ENCODE measurements at places on chromosomes 1 and 21.
A peak's percentile ranks its signal among the peaks of the same experiment; 100 is the strongest.

- DNase-seq: no peak
Observed at GRCh38 chr21:29793712-29794111, 146.1 kb downstream of the GRIK1 start.

DNA sequence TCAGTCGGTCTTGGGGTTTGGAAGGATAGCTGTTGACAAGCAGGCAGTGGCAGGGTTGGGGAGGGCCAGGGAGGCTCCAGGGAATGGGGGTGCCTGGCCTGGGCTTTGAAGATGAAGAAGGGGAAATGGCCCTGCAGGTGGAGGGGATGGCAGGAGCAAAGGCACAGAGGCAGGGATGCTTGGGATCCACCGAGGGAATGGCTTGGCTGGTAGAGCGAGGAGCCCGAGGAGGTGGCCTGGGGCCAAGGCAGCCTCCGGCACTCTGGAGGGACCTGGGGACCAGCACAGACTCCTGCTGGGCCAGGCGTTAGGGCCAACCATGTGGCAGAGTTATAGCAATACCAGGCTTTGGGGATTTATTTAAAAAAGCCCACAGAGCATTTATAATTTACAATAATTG lies 62.9 kb upstream of the EDN2 start:
- no peak for DNase-seq

DNA sequence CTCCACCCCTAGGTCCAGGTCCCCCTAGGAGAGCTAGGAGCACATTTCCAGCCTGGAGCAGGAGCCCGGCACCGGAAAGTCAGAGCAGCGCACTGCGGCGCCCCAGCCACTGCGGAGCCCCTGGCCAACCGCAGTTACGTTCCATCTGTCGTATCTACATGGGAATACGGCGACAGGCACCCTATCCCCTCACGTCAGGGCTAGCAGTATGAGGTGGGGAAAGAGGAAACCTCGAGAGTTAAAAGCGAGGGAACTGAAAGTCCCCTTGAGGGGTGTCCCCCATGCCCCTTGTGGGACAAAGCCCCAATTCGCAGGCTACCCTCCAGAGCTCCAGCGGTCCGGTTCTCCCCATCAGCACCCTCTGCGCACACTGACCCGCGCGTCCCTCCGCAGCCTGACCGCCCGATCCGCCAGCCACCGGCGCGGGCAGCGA lies 995 bp downstream of the COLGALT2 start:
- DNase-seq: peak; percentile 52

DNA sequence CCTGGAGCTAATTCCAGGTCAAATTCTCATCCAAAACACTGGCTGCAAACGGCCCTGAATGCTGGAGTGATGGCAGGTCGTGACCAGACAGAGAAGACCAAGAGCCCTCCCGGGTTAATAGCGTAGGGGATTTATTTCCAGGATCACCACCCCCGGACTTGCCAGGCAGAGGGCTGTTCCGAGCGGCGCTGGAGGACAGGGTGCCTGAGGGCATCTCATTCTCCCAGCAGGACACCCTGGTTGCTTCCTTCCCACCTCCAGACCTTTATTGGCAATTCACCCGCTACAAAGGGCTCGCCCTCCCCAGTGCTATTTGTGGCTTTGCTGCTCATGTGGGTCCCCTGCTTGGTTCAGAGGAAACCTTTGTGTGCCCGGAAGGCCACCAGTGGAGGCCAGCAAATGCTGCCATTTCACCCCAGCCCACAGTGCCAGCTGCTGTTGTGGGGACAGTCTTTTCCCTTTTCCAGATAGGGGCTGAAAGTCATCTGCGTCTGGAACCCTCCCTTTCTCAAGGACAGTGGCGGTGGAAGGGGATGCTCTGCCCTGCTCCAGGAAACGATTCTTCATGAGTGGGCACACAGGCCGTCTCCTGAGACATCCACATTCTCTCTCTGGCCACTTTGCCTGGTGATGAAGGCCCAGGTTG lies 19.0 kb upstream of the C1orf174 start:
- no peak for DNase-seq

- DNase-seq: no peak
Observed at GRCh38 chr1:209875515-209875914, 47.7 kb downstream of the UTP25 start.

DNA sequence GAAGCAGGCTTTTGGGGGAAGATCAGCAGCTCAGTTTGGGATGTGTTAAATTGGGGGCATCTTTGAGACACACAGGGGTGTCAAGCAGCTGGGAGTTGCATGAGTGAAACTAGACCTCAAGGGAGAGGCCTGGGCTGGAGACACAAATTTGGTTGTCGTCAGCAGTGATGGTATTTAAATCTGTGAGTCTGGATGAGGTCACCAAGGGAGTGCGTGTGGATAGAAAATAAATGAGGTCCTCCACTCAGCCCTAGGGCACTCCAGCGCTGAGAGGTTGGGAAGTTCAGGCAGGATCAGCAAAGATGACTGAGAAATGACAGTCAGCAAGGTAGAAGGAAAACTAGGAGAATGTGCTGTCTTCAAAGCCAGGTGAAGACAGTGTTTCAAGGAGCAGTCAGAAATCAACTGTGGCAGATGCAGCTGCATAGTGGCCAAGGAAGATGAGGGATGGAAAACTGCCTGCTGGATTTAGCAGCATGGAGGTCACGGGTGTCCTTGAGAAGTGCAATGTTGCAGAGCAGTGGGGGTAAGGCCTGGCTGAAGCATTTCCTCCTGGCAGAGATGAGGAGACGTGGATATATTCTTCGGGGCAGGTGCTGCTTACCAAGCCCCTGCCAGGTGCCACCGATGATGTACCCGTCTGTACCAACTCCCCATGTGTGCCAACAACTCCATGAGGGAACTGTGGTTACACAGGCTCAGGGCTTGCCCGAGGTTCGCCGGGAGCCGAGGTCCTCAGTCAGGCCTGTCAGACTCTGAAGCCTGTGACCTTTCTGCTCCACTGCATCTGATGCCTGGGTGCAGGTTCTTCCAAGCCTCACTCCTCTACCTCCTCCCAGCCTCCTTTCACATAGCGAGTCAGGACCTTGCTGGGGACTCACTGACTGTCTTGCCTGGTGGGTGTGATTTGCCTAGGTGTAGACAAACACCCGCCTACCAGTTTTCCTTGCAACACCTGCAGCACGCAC lies 11.3 kb downstream of the MAP7D1 start:
- DNase-seq: no peak

DNA sequence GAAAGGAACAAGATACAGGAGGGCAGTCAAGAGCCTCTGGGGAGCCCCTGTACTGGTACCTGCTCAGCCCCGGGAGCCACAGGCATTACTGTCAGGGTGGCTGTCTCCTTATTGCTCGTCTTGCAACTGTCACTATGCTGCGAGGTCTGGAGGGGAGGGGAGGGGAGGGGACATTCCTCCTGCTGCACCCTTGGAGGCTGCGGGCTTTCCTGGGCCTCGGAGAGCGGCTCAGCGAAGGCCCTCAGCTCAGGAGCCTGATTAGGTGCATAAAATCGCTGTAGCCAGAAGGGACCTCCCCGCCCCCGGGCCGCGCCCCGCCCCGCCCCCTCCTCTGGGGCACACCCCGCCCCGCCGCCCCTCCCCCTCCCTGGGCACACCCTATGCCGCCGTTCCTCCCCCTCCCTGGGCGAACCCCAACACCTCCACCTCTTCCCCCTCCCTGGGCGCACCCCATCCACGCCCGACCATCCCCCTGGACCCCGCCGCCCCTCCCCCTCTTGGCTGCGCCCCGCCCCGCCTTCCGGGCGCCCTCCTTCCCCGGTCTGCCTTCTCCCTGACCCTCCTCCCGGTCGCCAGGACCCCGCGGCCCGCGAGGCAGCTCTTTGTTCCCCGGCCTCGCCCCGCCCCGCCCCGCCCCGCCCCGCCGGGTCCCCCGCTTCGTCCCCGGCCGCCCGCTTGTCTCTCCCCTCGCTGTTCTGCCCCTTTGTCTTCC lies 35.5 kb downstream of the CACHD1 start:
- no peak for DNase-seq
